ENCODE measurements at places on chromosomes 2 and 18. TPM values are rescaled to one million over a fixed set of nuclear protein-coding genes. Genes with fewer than 3 reads are reported as not detected.

DNA sequence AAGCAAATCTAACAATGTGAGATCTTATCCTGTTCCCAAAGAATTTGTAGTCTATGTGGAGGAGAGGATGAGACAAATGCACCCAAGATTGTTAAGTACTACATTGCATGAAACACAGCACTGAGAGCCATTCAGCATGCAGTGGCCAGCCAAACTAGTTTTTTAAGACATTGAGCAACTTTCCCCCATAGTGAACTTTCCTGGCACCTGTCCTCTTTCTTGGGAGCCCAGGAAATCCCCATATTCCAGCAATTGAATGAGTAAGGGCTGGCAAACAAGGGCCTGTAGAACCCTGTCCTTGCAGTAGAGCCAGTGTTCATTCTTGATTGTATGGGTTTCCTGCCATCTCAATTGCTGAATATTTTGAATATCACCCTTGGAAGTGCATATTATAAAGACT, 58.8 kb upstream of the FIGN start:
- DNase-seq, result no peak

GRCh38 chr2:135662088-135662487, 79.6 kb upstream of the UBXN4 start:
- DNase-seq, result no peak

DNA sequence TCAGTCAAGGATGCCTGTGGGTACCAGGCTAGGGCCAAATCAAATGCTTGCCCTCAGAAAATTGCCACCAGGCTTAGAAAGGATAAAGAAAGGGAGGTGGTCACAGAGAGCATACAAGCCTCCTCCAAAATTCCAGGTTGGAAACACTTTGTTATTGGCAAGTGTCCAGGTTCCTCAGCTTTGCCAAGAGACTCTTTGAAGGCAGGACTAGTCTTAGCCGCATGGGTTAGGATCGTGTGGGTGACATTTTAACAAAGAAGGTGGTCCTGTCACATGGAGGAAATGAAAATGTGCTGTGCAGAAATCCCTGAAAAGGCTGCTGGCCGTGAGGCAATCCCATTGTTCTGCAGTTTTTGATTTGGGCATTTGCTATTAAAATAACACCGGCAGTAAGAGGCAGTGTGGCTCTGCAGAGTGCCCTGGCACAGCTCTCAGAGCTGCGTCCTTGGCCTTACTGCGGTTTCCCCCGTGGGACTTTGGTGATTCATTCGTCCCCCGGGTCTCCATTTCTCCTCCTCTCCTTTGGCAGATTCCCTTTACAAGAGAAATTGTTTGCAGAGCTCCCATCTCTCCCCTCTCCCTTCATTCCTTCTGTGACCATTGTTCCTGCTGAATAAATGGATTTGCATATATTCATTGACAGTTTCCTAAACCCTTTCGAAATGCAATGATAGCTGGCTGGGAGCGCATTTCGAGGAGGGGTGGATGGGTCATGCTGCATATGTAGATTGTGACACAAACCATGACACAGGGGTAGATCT, 187.3 kb downstream of the VAPA start:
- no peak for DNase-seq

DNA sequence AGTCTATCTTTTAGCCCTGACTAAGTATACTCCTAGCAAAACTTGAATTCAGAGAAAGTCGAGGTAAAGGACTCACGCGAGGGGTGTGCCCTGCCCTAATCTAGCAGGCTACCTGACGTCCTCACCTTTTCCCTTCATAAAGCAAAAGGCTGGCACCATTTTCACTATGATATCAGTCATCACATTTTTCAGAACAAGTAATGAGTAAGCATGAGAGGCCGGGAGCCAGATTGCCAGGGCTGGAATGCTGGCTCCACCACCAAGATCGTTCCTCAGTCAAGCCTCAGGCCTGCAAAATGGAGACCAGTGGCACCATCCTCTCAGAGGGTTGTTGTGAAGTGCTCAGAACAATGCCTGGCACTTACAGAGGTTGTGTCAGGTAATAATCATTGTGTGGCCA, 18.7 kb upstream of the NCKAP5 start:
- no peak for DNase-seq

DNA sequence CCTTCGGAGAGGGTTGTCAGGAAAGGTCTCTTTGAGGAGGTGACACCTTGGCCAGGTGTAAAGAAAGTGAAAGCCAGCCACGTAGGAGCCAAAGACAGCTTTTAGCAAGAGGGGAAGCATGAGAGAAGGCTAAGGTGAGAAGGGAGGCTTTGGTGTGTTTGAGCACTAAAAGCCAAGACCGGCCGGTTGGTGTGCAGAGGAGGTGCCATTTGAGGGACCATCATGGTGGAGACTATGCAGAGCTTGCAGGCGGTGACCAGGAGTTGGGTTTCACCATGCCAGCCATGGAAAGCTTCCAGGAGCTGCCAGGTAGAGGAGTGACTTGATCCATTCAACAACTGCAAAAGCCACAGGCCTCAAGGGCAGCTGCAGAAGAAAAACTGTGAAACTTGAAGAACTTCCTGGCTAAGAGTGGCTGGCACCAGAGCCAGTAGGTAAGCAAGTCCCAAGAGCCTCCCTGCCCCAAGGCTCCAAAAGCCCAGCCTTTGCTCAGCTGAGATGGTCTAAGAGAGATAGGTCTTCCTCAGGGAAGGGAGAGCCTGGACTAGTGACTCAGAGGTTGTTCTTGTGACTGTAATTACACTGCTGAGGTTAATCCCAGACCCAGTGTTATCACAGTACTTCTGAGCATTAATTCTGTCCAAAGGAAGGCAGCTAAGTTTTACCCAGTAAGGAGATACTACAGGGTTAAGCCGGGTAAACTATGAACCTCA, 319.0 kb downstream of the BCL11A start:
- no peak for DNase-seq

- DNase-seq, result no peak
Observed at GRCh38 chr2:102059151-102059550, 67.4 kb downstream of the IL1R2 start.

The DSG1 gene
- not detected for total RNA-seq

DNA sequence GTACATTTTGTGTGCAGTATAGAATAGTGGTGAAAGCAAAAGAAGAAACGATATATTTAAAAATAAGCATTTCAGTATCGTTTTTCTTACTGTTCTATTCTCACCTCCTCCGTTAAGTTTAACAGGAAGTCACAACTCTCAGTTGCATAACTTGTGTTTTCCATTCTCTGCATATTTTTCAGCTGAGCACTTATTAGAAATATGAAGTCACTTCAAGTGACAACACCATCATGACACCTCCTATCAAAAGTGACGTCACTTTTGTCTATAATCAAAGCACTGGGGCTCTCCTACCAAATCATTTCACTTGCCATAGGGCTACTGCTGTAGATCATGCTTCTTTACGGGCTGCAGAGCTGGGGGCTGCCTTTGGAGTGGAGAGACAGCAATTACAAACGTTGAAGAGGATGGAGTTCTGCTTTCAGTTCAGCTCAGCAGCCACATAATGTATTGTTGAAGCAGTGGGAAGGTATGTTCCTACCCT, 36.3 kb downstream of the STAT4 start:
- DNase-seq, result no peak
